ENCODE measurements at places on chromosomes 2 and 18.

DNA sequence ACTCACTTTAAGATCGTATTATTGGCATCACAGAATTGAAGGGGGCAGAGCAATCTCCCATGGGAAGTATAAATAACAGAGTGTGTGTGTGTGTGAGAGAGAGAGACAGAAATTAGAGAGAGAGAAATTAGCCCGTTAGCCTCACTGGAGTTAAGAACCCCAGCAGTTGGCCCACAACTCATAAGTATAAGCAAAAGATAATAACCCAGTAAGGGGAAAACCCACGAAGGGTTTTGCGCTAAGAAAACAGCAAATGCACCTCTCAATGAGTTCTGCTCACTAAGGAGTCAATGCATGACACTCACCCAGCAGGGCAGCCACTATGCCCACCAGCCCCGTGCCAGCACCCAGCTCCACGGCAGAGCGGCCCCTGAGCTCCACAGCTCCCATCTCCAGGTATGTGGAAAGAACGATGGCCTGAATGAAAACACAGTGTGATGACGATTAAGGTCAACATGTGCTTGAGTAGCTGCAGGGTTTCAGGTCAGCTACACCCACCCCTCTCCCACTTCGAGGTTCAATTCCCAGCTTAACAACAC, 3.6 kb downstream of the METTL21A start:
- DNase-seq: no peak

GRCh38 chr18:60893355-60894097, 439.7 kb upstream of the CDH20 start:
- DNase-seq: no peak

GRCh38 chr18:27599202-27599829, 414.2 kb upstream of the CHST9 start:
- DNase-seq: peak; percentile 78

DNA sequence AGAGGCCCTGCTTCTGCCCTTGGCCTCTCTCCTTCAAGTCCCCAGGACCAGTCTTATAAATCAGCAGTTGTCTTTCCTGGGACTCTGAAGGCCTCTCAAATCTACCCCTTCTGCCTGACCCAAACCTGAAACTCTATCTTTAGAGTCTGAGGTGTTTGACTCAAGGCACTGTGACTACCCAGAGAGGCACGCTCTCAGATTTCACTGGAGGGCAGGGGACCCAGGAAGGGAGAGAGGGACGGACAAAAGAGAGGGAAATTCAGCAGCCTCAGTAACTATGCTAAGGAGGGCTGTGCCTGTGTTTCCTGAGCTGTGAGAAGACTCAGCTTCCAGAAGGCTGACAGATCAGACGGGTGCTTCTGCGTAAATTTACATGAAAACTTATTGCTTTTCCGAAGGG, 217.8 kb downstream of the HAUS1 start:
- no peak for DNase-seq
